Glutamatergic neuron (in vitro differentiated cells): ENCODE measurements at places on chromosomes 2 and 18. TPM values are rescaled to one million over a fixed set of nuclear protein-coding genes. Genes with fewer than 3 reads are reported as not detected.

The CRACDL gene
- total RNA-seq, result 2.1 TPM

The ERICH2 gene
- total RNA-seq, result 2.1 TPM

The IGFBP2 gene
- 208 TPM for total RNA-seq

The CGREF1 gene
- total RNA-seq, result 1.3 TPM

The BCL2 gene
- total RNA-seq, result 6.8 TPM

The CYTIP gene
- total RNA-seq, result not detected

The C1QL2 gene
- total RNA-seq, result not detected

- H3K4me3 ChIP-seq, result no peak overlapping the region
- peaks cover 17% of the 10 kb centered on the region for H3K36me3 ChIP-seq
- H3K27ac ChIP-seq, result no peak overlapping the region
- no peak for DNase-seq
- H3K27me3 ChIP-seq, result peaks cover 6% of the 10 kb centered on the region
Observed at GRCh38 chr2:1759611-1759930, 15.3 kb upstream of the PXDN start.

DNA sequence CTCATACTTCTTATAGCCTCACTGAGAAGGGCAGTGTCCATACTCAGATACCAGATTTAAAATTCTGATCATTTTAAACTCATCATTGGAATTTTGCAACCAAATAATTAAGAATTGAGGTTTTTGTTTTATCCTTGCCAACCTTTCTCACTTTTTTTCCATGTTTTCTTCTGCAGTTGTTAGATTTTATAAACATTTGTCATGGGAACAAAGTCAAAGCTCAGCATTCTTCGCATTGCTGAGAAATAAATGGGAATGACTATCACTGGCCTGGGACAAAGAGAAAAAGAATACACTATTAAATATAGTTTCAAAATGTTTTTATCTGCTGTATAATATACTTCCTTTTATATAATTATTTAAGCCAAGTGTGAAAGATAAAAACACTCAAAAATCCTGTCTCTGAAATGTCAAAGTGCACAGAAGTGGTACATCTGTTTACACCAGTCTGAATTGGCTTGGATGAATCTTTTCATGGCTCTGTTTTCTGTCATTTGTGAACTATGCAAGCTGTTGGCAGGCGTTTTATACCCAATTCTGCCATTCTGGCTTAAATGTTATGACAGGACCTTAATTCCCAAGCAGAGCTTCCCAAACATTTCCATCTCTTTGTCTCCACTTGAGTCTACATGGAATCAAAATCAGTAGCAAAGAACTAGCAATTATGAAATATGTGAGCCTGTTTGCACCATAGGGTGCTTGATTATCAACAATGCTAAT is 249.3 kb upstream of the SYT4 start:
- no peaks in the 10 kb centered on the region for H3K4me1 ChIP-seq
- H3K4me3 ChIP-seq, result no peak overlapping the region
- no peak for DNase-seq
- H3K27me3 ChIP-seq, result no peaks in the 10 kb centered on the region
- no peak overlapping the region for H3K27ac ChIP-seq
- H3K36me3 ChIP-seq, result no peaks in the 10 kb centered on the region

GRCh38 chr2:212959471-212960117 is 191.8 kb downstream of the IKZF2 start:
- no peak overlapping the region for H3K4me3 ChIP-seq
- no peak overlapping the region for H3K27ac ChIP-seq
- DNase-seq, result no peak
- no peaks in the 10 kb centered on the region for H3K36me3 ChIP-seq
- no peaks in the 10 kb centered on the region for H3K4me1 ChIP-seq

GRCh38 chr2:119645173-119645855 is 33.7 kb upstream of the TMEM177 start:
- no peaks in the 10 kb centered on the region for H3K27me3 ChIP-seq
- H3K4me1 ChIP-seq, result peaks cover 15% of the 10 kb centered on the region
- no peak overlapping the region for H3K27ac ChIP-seq
- no peaks in the 10 kb centered on the region for H3K36me3 ChIP-seq
- no peak overlapping the region for H3K4me3 ChIP-seq
- DNase-seq, result no peak

- peak; percentile 67 for DNase-seq
- H3K4me1 ChIP-seq, result no peaks in the 10 kb centered on the region
- H3K4me3 ChIP-seq, result no peak overlapping the region
- peaks cover 4% of the 10 kb centered on the region for H3K27me3 ChIP-seq
Observed at GRCh38 chr2:9378433-9379390, 44.6 kb downstream of the ITGB1BP1 start.

GRCh38 chr2:54306556-54306955 is 50.5 kb upstream of the TSPYL6 start:
- H3K4me1 ChIP-seq, result peaks cover 6% of the 10 kb centered on the region
- no peak overlapping the region for H3K4me3 ChIP-seq
- H3K36me3 ChIP-seq, result no peaks in the 10 kb centered on the region
- H3K27ac ChIP-seq, result no peak overlapping the region
- no peak for DNase-seq

DNA sequence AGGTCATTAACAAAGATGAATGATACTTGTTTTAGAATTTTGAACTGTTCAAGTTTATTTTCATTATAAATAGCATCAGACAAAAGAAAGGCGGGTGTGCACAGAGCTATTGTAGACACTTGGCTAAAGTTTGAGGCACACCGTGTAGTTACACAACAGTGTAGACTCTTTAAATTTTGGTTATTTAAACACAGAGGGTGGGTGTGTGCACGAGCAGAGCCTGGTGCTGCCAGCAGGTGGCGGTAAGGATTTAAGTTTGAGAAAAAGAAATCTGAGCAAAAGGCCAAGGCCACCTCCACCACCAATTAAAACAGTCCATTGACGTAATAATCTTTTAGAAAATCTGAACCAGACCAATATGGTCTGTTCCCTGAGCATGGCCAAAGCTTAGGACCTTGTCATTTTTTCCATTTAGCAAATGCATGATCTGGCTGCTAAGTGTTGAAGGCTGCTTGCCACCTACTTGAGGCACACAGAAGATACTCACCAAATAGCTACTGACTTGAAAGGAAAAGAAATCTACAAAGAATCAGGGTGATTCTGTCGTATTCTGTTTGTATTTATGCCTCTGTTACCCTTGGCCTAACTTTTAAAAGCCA is 14.3 kb downstream of the COPS7B start:
- peaks cover 9% of the 10 kb centered on the region for H3K4me1 ChIP-seq
- no peaks in the 10 kb centered on the region for H3K36me3 ChIP-seq
- peak; percentile 79 for DNase-seq
- H3K27me3 ChIP-seq, result no peaks in the 10 kb centered on the region
- H3K27ac ChIP-seq, result no peak overlapping the region

DNA sequence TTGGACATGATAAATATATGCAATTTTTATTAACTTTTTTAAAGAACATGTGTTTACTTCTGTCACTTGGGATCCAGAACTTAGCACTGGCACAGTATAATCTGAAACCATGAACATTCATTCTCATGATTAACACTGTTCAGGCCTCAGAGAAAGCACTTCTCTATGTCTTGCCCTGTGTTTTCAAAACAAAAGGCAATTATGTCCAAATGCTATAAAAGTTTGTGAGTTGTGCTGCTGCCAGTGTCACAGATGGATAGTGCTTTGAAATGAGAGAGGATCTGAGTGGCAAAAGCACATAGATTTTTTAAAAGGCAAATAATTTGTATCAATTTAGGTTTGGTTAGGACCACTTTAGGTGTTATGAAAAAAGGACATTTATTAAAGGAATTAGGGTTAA is 470.5 kb upstream of the FAM98A start:
- H3K36me3 ChIP-seq, result no peaks in the 10 kb centered on the region
- no peak for DNase-seq
- no peaks in the 10 kb centered on the region for H3K27me3 ChIP-seq
- no peak overlapping the region for H3K4me3 ChIP-seq
- H3K27ac ChIP-seq, result no peak overlapping the region
